ENCODE measurements at places on chromosomes 2 and 18. TPM values are rescaled to one million over a fixed set of nuclear protein-coding genes. Genes with fewer than 3 reads are reported as not detected.
A peak's percentile ranks its signal among the peaks of the same experiment; 100 is the strongest.

GRCh38 chr2:231680992-231681852 is 27.1 kb upstream of the PTMA start:
- peak; percentile 91 for DNase-seq

DNA sequence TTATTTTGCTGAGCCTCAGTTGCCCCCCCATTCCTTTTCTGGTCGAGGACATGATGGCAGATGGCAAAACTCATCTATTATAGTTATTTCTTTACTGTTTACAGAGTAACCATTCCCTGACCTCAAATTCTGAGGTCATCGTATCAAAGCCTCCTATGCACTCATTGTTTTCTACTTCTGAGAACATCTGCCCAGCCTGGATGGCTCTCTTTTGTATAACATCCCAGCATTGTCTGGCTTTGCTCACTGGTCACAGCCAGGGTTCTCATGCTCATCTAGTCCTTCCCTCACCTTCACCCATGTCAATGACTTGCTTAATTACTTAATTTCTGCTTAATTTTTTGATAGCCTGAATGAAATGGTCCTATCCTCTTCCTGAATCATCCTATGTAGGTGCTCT is 472.1 kb downstream of the PARD3B start:
- no peak for DNase-seq

The EGR4 gene
- polyA plus RNA-seq: not detected

- no peak for DNase-seq
Measured at GRCh38 chr2:29063056-29063455, 11.3 kb downstream of the PCARE start.

- DNase-seq: no peak
Measured at GRCh38 chr2:16861530-16861929, 195.9 kb upstream of the CYRIA start.

The HOXD11 gene
- polyA plus RNA-seq: 72.4 TPM

- no peak for DNase-seq
Measured at GRCh38 chr18:7619676-7620075, 52.6 kb downstream of the PTPRM start.

DNA sequence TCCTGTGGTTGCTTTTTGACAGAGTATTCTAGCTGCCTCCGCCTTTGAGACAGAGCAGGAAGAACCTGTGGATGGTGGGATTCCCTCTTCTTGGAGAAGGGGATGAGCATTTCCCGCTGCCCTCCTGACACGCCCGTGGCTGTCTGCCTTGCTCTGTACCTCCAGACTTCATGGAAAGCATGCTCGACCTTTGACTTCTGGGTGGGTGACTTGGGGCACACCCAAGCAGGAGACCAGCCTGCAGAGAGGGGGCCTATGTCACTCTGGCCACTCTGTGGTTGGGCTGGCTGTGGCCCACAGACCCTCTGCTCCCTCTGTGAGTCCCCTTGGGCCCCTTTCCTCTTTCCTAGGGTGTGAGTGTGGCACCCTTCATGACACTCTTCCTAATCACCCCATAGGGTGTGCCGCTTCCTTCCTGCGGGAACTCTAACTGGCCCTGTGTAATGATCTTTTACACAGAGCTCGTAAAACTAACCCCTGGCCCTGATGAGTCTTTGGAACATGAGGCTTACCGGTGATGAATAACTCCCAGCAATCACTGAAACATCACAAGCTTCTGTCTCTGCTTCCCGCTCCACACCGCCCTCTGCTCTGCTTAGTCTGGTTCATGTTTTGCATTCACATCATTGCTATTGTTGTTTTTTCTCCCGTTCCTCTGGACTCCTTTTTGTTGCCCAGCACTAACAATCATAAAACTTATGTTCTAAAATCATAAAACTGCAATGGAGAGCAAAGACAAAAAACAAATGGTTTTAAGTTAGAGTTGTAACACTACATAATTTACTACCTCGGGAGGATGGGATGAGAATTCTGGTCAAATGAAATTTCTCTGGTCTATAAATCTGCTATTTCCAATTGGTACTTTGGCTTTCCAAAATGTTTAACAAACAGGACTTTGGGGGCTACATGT is 101.1 kb downstream of the SH3YL1 start:
- DNase-seq: peak; percentile 58

The FIGN gene
- polyA plus RNA-seq: 15.2 TPM

- DNase-seq: no peak
Measured at GRCh38 chr2:84532291-84532690, 16.0 kb downstream of the DNAH6 start.

The RTP5 gene
- polyA plus RNA-seq: not detected

- DNase-seq: no peak
Measured at GRCh38 chr2:19667536-19667949, 234.2 kb downstream of the TTC32 start.

The AQP12A gene
- 0.33 TPM for polyA plus RNA-seq

Data from renal pelvis (tissue), 12 donors.